ENCODE measurements at places on chromosomes 4 and X.

- no peak for DNase-seq
Measured at GRCh38 chrX:98380556-98380955, 1496.8 kb downstream of the RPA4 start.

- DNase-seq: no peak
Measured at GRCh38 chr4:135238940-135239339, 1037.4 kb upstream of the PABPC4L start.

DNA sequence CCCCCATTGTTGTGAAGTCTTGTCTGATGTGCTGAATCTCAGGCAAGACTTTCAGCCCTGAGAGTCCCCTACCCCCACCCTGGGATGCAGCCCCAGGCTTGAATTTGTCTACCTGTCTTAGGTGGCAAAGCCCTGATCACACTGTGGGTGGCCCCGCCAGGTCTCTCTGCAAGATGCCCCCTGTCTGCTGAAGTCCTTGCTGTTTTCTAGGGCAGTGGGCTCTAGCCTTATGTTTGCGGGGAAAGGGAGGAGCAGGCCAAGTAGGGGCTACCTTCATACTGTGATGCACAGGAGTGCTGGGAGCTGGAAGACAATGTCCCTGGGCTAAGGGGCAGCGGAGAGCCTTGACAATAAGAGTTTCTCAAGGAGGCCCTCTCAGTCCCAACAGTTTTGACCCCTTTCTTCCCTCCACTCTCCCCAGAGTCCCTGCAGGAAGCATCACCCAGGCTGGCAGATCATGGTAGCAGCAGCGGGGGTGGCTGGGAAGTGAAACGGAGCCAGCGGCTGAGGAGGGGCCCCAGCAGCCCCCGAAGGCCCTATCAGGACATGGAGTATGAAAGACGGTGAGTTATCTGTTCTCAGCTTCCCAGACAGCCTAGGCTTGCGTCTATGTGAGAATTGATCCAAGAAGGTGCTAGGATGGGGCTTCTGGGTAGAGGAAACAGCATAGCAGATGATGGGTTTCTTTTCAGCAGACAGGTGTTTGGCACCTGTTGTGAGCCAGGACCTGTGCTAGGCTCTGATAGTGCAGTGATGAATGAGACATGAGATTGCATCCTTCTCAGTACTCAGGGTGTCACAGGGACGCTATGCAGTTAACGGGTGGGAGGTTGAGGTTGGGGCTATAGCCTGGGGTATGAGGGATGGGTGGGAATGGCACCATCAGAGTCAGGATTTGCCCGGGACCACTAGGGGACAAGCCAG is 2.2 kb downstream of the RBM10 start:
- DNase-seq: no peak

DNA sequence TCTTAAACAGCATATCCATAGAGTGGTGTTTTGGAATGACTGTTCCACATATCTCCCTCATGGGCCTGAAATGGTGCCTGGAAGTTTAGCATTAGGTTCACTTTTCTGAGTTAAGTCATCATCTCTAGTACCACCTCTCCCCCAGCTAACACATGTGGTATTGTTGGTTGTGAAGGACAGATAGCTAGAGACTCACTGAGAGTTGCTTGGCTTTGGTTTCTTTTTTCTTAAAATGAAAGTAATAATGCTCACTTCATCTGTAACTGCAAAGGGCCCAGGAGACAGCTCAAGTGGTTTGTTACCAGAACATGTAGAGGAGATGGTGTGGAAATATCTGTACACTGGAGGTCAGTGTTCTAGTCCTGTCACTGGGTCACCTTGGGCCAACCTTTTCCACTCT is 90.9 kb downstream of the EFNB1 start:
- DNase-seq: no peak

GRCh38 chr4:22688236-22688635 is 4.5 kb upstream of the GBA3 start:
- DNase-seq: no peak

DNA sequence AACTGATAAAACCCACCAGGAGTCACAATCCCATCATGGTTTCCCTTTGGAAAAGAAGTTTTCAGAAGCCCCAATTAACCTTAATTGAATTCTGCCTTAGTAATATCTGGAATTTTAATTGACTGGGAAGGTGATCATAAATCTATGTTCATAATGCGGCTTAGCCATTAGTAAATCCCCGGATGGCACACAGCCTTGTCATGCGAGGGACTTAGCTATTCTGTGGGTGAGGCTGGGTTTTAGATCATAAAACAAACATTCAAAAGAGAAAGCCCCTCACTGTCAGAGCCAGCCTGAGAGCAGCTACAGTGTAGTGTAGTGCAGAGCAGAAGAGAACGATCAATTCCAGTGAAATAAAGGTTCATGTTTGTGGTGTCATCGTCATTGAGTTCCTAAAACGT is 124.0 kb upstream of the NOCT start:
- DNase-seq: no peak

Measured in activated CD4-positive, alpha-beta T cell treated with anti-CD3 and anti-CD28 coated beads for 24 hours (primary cell).